ENCODE measurements at places on chromosomes 16 and 17. TPM values are rescaled to one million over a fixed set of nuclear protein-coding genes. Genes with fewer than 3 reads are reported as not detected.

DNA sequence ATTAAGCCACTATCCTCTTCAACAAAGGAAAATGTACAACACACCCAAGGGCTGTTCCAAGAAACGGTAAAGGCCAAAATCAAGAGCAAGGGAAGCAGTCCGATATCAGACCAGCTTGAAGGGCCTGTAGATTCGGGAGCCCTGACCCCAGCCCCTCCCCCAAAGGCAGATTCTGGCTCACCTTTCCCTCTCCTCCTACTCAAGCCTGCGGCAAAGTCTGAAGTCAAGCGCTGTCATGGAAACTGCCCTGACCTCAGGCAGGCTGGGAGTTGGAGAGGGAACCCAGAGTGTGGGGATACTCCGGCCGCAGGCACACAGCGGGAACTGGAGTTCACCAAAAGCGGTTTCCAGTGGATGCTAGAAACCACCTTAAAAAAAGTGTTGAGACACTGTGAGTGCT lies 1.8 kb downstream of the ALYREF start:
- DNase-seq: no peak

- no peak for DNase-seq
Observed at GRCh38 chr16:58433569-58433951, 41.3 kb downstream of the GINS3 start.

DNA sequence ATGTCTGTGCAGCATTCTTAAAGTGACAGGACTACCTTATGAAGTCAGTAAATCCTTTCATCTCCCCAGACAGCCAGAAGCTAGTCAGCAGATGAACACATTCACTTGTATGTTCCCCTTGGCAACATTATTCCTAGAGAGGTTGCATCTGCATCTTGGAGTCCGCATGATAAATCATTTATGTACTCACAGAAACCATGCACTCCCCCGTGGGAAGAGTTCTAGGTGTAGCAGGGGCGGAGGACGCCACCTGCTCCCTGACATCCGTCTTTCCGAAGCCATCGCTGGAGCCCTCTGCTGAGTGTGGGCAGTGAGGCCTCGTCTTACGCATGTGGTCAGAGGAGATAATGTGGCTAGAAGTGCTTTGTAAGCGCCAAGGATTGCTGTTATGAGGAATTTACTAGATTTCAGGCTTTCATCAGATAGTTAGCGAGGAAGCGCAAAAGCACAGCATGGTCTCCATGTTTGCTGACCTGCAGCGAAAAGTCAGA lies 144.5 kb downstream of the RPTOR start:
- DNase-seq: no peak

The SLC13A5 gene
- not detected for total RNA-seq

Measured in myocyte (in vitro differentiated cells).